ENCODE measurements at places on chromosomes 6 and 20.
A peak's percentile ranks its signal among the peaks of the same experiment; 100 is the strongest.

DNA sequence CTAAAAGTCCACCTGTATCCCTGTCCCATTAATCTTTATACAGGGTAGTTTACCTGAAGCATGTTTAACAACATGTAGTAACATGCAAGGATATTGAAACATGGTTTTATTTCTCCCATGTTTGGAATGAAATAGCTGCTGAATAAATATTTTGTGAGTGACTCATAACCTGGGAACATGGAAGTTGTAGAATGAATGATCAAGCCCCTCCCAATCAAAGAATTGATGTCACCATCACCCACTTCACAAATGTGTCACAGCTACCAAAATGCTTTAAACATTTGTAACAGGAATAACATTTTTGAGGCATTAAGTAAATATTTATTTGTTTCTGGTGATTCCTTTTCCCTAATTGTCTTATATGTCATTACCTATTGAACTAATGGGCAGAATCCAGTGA lies 58.9 kb upstream of the TNFAIP3 start:
- DNase-seq, result no peak

DNA sequence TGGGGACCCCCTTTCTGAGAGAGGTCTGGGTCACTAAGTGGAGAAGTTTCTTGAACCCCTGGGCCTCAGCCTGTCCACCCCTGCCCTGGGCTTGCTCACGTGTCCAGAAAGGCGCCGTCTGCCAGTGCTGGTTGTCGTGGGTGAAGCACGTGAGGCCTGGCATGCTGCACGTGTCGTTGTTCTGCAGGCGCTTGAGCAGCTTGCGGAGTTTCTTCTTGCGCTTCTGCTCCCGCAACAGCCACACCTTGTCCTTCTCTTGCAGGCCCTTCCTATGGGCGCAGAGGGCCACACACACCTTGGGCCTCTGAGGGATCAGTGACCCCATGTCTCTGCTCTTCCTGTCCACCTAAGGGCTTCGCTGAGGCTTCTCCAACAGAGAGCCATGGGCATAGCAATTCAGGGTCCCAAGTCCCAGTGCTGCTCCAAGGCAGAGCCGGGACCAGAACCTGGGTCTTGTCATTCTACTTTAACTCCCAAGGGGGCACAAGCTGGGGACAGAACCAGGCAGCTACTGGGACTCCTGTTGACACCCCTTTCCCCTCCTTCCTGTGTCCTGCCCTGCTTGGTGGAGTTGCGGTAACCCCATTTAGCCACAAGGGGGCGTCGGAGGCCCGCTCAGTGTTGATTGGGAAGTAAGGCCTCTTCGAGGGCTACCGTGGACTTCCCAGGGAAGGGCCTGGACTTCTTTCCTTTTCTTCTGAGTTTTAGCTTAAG lies 121.8 kb downstream of the SULF2 start:
- DNase-seq, result peak; percentile 76

DNA sequence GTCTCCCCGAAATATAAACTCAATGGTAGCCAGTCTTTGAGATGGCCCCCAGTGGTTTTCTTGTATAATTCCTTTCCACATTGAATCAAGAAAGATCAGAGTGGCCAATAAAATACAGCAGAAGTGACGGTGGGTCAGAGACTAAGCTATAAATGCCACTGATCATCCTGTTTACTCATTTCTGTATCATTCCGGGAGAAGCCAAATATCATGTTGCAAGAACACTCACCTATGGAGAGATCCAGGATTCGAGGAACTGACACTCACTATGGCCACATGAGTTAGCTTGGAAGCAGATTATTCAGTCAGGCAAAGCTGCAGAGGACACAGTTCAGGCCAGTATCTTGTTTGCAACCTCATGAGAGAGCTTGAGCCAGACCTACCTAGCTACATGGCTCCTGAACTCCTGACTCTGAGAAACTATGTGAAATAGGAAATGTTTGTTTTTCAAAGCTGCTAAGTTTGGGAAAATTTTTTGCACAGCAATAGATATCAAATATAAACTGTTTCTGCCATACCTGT lies 132.4 kb upstream of the ADGRF1 start:
- no peak for DNase-seq

DNA sequence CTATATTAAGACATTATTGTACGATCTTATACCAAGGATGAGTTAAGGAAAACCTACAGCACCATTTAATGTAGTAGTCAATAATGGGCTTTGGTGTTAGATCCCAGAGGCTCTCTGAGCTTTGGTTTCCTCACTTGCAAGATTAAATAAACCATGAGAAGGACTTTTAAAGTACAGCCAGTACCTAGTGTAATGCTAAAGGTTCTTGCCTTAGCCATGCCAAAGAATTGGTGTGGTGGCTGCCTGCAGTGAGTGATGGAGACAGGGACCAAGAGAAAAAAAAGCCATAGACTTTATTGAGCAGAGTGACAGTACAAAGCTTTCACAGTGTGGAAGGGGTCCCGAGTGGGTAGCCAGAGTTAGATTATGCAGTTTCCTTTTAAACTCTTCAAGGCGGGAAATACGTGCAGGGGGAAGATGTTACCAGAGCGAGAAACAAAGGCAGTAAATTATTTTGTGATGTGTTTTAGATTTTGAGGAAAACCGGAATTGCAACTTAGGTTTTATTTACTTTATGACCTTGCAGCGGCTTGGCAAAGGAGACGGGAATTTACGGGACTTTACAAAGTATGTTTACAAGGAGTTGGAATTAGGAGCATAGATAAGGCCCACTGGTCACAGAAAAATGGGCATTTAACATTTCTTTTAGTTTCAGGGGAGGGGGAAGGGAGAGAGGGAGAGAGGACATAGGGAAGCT lies 100.4 kb downstream of the MYO6 start:
- DNase-seq, result no peak

DNA sequence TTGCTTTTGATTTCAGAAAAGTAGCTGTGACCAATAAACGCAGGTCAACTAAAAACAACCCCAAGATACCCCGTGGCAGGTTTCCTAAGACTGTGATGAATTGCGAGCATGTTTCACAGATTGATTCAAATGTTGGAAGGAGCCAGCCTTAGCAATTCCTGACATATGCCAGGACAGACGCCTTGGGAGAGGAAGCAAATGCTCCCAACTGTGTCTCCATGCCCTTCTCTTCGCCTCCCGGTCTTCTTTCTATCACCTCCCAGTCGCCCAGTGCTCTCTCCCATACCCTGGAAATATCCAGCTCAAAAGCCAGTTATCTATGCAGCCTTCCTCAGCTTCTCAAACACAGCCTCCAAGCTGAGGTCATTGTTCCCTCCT lies 32.0 kb downstream of the KIAA0319 start:
- no peak for DNase-seq

- DNase-seq, result no peak
Observed at GRCh38 chr6:131755597-131755996, 44.8 kb upstream of the CTAGE9 start.

- DNase-seq, result no peak
Observed at GRCh38 chr6:139028215-139028657, 309 bp upstream of the ABRACL start.

GRCh38 chr6:28720357-28721231 lies 194.9 kb downstream of the GPX5 start:
- no peak for DNase-seq

- DNase-seq, result no peak
Observed at GRCh38 chr20:33026072-33026778, 5.2 kb upstream of the BPIFB6 start.

Data from left cardiac atrium (tissue), 4 donors.